ENCODE measurements at places on chromosomes 2 and 18. TPM values are rescaled to one million over a fixed set of nuclear protein-coding genes. Genes with fewer than 3 reads are reported as not detected.

TNS1 gene
- total RNA-seq, result 0.65 TPM

SPC25 gene
- total RNA-seq, result 23.7 TPM

MROH2A gene
- not detected for total RNA-seq

IL18R1 gene
- 56.5 TPM for total RNA-seq

DNA sequence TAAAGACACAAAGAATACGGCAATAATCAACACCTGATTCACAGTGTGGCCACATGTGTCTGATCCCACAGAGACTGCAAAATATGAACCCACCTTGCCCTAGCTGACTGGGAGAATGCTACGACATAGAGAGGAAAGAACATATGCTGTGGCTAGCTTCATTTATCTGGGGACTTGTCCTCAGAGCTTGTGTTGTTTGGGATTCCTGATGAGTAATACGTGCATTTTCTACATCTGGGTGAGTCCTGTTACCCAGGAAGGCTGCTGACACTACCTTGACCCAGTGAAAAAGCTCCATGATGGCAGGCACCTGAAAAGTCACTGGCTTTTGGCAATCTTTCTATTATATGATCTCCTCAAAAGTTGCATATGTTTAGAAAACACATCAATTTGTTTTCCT, 427.7 kb upstream of the LYPD1 start:
- no peak overlapping the region for H3K27ac ChIP-seq
- no peaks in the 10 kb centered on the region for H3K27me3 ChIP-seq
- no peak for DNase-seq
- H3K36me3 ChIP-seq, result no peaks in the 10 kb centered on the region

DNA sequence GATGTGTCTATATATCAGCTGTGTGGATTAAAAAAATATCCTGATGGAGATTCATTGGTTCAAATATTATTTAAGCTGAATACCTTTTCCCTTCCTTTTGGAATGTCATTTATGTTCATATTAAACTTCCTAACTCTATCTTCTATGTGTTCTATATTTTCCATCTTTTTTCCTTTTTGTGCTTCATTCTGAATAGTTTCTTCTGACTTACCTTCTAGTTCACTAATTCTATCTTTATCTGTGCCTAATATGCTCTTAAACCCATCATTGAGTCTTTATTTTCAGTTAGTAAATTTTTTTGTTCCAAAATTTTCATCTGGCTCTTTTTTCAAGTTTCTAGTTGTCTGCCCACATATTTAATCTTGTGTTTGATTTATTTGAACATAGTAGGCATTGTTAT, 219.4 kb upstream of the STON1 start:
- H3K27me3 ChIP-seq, result no peaks in the 10 kb centered on the region
- peak overlapping the region; percentile 54 for H3K27ac ChIP-seq
- peaks cover 18% of the 10 kb centered on the region for H3K4me1 ChIP-seq
- H3K36me3 ChIP-seq, result peaks cover 18% of the 10 kb centered on the region

- peaks cover 32% of the 10 kb centered on the region for H3K4me1 ChIP-seq
- H3K27me3 ChIP-seq, result peaks cover 47% of the 10 kb centered on the region
- H3K4me3 ChIP-seq, result no peak overlapping the region
- no peak overlapping the region for H3K27ac ChIP-seq
Observed at GRCh38 chr2:16722677-16723076, 57.0 kb upstream of the CYRIA start.

DNA sequence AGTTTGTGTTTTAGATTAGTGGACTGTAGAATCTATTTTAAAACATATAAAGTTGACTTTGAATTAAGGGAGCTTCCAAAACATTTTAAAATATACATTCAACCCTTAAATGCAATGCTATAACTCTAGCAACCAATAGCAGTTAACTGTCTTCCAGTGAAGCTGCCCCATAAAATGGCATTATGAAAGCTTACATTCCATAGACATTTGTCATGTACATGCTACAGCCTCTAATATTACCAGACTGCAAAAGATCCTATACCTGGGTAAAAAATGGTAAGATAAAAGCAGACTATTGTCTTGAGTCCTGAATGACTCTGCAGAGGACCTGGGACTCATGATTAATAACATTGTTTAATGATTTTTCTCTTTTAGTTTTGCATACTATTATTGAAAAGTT, 489.4 kb downstream of the LRP1B start:
- no peak overlapping the region for H3K4me3 ChIP-seq
- H3K36me3 ChIP-seq, result no peaks in the 10 kb centered on the region
- H3K4me1 ChIP-seq, result no peaks in the 10 kb centered on the region
- no peak overlapping the region for H3K27ac ChIP-seq
- no peak for DNase-seq

- DNase-seq, result no peak
- peaks cover 49% of the 10 kb centered on the region for H3K27me3 ChIP-seq
- peaks cover under 1% of the 10 kb centered on the region for H3K36me3 ChIP-seq
Observed at GRCh38 chr2:112782234-112782799, 2.0 kb downstream of the IL1A start.

- H3K27ac ChIP-seq, result no peak overlapping the region
- no peaks in the 10 kb centered on the region for H3K36me3 ChIP-seq
- peaks cover 1% of the 10 kb centered on the region for H3K4me1 ChIP-seq
- H3K4me3 ChIP-seq, result no peak overlapping the region
- no peaks in the 10 kb centered on the region for H3K27me3 ChIP-seq
- DNase-seq, result no peak
Observed at GRCh38 chr2:134639265-134639664, 79.5 kb downstream of the TMEM163 start.

DNA sequence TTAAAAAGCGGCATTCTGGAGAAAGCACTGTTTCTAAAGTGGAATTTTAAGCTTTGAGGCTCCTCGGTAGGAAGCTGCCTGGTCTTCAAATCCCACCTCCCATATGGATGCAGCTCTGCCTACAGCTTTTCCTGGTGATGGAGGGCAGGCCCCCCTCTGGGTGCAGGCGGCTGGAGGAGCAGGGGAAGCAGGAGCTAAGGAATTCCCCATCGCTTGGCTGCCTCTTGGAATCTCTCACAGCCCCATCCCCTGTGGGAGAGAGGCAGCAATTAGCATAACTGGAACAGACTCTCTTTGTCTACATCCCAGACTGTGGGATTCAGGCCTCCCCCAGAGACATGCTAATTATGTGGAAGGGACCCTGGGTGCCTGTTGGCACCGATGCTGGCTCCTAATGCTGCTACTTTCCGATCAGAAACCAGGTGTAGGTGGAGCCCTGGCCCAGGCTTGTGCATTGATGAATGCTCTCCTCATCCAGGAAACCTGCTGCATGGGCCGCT, 51.3 kb downstream of the LIPG start:
- no peaks in the 10 kb centered on the region for H3K4me1 ChIP-seq
- no peak for DNase-seq
- no peaks in the 10 kb centered on the region for H3K36me3 ChIP-seq
- H3K27me3 ChIP-seq, result peaks cover 12% of the 10 kb centered on the region

- DNase-seq, result no peak
- no peak overlapping the region for H3K4me3 ChIP-seq
- no peak overlapping the region for H3K27ac ChIP-seq
- H3K27me3 ChIP-seq, result no peaks in the 10 kb centered on the region
- no peaks in the 10 kb centered on the region for H3K4me1 ChIP-seq
Observed at GRCh38 chr18:8264861-8265411, 344.3 kb upstream of the RAB12 start.

DNA sequence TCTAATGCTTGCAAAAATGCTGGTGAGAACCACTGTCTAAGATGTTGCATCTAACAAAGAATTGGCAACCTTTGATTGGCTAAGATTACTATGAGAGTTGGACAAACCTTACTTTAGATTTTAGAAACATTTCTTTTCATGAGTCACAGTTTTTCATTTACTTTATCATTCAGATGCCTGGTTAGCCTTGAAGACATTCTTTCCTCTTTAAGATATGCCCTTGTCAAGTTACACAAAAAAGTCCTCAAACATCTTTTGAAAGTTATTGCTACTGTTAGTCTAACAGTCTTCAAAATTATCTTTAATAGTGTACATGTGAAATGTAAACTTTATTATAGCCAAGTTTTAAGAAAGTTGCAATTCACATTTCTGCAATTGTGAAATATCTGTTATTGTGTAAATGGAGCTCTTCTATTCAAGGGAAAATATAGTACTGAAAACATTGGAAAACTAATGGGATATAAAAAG, 276.3 kb downstream of the RND3 start:
- no peak overlapping the region for H3K27ac ChIP-seq
- H3K36me3 ChIP-seq, result no peaks in the 10 kb centered on the region
- no peak for DNase-seq
- H3K4me3 ChIP-seq, result no peak overlapping the region
- no peaks in the 10 kb centered on the region for H3K27me3 ChIP-seq

DNA sequence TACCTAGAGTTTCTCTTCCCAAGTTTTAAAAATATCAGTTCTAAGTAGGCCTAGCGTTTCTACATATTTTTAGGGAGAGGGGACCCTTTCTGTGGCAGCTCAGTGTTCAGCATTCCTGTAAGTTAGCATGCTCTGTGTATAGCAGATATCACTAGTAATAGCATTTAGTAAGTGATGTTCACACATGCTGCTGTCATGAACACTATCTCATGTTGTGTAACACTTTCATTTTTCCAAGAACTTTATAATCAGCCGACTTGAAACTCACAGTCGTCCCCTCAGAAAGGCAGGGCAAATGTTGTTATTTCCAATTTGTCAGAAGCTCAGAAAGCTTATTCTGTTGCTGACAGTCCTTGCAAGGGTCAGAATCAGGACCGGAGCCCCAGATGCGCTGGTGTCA, 267.7 kb downstream of the ALPK2 start:
- H3K4me1 ChIP-seq, result peaks cover 7% of the 10 kb centered on the region
- no peaks in the 10 kb centered on the region for H3K36me3 ChIP-seq
- no peak overlapping the region for H3K4me3 ChIP-seq
- no peaks in the 10 kb centered on the region for H3K27me3 ChIP-seq

DNA sequence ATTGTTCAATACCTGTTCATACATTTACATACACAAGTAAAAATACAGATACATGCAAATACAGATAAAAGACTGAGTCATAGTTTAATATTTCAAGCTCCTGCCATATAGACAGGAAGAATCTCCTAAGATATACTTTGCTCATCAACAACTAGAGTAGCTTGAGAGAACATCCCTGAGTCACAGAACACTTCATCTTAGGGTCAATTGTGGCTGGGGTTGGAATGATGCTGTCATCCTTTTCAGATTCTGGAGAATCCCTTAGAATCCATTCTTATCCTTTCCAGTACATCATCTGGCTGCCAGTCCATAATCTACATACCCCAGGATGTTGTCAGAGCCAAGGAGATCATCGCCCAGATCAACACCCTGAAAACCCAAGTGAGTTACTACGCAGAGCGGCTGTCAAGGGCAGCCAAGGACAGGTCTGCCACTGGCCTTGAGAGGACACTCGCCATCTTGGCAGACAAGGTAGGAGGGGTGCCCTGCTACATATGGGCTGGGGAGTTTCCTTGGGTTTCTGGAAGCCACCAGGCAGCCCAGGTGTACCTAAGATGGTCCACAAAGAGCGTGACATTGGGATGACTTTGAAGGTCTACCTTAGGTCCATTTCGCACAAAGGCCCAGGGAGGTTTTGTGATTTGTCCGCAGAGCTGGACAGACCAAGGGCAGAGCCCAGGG, 55.7 kb downstream of the COA5 start:
- H3K27ac ChIP-seq, result peak overlapping the region; percentile 23
- peaks cover 78% of the 10 kb centered on the region for H3K4me1 ChIP-seq
- H3K36me3 ChIP-seq, result peaks cover 17% of the 10 kb centered on the region
- no peaks in the 10 kb centered on the region for H3K27me3 ChIP-seq
- no peak overlapping the region for H3K4me3 ChIP-seq

DNA sequence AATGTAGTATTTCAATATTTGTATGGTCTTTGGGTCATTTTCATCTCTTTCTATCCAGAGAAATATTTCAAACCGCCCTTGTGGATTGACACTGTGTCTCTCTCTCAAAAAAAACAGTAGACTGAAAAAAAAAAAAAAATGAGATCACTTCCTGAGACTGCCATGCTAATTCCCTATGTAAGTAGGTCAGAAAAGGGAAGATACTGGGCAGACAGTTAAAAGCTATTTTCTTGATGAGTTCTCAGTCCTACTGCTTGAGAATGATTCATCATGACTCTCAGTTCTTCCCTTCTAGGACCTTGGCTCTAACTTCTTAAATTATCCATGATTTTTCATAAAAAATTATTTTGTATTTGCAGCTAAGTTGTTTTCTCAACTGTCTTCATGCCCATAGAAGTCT, 672.3 kb upstream of the REG3G start:
- H3K27ac ChIP-seq, result no peak overlapping the region
- DNase-seq, result no peak
- H3K36me3 ChIP-seq, result no peaks in the 10 kb centered on the region
- H3K27me3 ChIP-seq, result no peaks in the 10 kb centered on the region
- H3K4me3 ChIP-seq, result no peak overlapping the region

GRCh38 chr2:212665948-212666347, 127.3 kb upstream of the ERBB4 start:
- no peak overlapping the region for H3K27ac ChIP-seq
- no peaks in the 10 kb centered on the region for H3K36me3 ChIP-seq
- H3K27me3 ChIP-seq, result no peaks in the 10 kb centered on the region
- DNase-seq, result no peak
- H3K4me1 ChIP-seq, result no peaks in the 10 kb centered on the region
- H3K4me3 ChIP-seq, result no peak overlapping the region

- H3K27me3 ChIP-seq, result no peaks in the 10 kb centered on the region
- H3K4me3 ChIP-seq, result peak overlapping the region; percentile 46
- peaks cover 23% of the 10 kb centered on the region for H3K36me3 ChIP-seq
- peaks cover 100% of the 10 kb centered on the region for H3K4me1 ChIP-seq
- peak overlapping the region; percentile 47 for H3K27ac ChIP-seq
Observed at GRCh38 chr2:105861200-105861599, 116.5 kb downstream of the NCK2 start.

- no peak overlapping the region for H3K27ac ChIP-seq
- H3K4me3 ChIP-seq, result no peak overlapping the region
- no peaks in the 10 kb centered on the region for H3K27me3 ChIP-seq
- H3K4me1 ChIP-seq, result peaks cover 64% of the 10 kb centered on the region
- DNase-seq, result no peak
Observed at GRCh38 chr2:64541547-64541946, 17.4 kb downstream of the AFTPH start.

DNA sequence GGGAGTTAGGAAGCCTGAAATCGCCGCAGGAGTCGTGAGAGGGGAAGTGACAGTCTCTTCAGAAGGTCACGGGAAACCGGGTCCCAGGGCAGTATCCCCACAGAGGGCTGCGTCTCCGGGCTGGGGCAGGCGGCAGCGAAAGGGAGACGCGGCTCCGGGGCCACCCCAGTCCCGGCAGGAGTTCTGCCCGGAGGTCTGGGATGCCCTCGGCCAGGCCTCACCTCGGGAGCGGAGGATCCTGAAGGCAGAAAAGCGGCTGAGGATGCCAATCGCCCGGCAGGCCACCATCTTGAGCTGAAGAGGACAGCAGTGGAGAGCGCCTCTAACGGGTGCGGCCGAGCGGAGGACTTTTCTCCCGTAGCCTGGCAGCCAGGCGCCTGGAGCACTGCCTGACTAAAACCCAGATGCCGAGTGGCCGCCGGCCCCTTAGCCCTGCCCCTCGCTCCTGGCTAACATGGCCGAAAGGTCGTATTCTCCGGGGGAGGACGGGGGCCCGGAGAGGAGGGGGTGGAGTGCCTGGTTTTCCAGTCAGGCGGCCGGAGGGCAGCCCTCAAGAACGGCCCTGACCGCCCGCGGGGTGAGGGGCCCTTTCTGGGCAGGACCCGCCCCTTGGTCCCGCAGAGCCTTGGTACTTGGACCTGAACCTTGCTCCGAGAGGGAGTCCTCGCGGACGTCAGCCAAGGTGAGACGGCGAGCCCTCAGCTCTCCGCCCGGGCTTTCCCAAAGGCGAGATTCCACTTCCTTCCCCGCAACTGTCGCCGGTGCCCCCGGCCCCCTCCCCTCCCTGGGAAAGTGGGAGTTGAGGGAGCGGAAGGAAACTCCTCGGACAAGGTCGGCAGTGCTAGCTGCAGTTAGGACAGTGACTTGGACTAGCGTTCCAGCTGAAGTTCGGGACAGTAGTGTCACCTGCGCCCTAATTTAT, at the start of the genes HADHA and HADHB:
HADHA (minus strand) TSS at position 324 of the 922 bp plus-strand sequence; CDS start at position 288, 36 bp downstream.
HADHB (plus strand) TSS at position 631 of the 922 bp plus-strand sequence. CDS start 9,316 bp downstream, outside the sequence.
- H3K36me3 ChIP-seq, result peaks cover 10% of the 10 kb centered on the region
- no peaks in the 10 kb centered on the region for H3K27me3 ChIP-seq
- H3K4me3 ChIP-seq, result peak within 1 kb of the TSS; percentile 100
- peak within 1 kb of the TSS; percentile 98 for H3K27ac ChIP-seq

All from activated T-cell treated with anti-CD3 and anti-CD28 coated beads, Interleukin-2, amount 50 U/mL, for 72 hours (primary cell).